NCI-H2081 treated with DMSO at 0.1 percent for 48 hours (cell line): ENCODE measurements at places on chromosomes 1 and 21.

GRCh38 chr21:34846601-34847112 lies 177.9 kb downstream of the CLIC6 start:
- DNase-seq: no peak

GRCh38 chr1:27147842-27148518 lies 6.9 kb downstream of the SLC9A1 start:
- no peak for DNase-seq

DNA sequence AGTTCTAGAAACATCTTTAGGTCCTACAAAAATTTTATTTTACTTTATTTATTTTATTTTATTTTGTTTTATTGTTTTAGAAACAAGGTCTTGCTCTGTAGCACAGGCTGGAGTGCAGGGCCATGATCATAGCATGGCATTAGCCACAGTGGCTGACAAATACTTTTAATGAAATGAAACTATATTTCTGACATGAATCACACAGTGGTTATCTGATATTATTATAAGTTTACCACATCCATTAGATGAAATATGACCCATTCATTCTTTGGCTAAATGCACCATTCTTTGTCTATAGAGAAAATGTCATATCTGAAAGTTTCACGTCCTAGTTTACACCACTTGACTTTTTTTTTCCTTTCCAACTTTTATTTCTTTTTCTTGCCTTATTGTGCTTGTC lies 613.4 kb upstream of the ADAMTS5 start:
- no peak for DNase-seq

GRCh38 chr1:176559878-176560277 lies 96.9 kb downstream of the PAPPA2 start:
- no peak for DNase-seq

DNA sequence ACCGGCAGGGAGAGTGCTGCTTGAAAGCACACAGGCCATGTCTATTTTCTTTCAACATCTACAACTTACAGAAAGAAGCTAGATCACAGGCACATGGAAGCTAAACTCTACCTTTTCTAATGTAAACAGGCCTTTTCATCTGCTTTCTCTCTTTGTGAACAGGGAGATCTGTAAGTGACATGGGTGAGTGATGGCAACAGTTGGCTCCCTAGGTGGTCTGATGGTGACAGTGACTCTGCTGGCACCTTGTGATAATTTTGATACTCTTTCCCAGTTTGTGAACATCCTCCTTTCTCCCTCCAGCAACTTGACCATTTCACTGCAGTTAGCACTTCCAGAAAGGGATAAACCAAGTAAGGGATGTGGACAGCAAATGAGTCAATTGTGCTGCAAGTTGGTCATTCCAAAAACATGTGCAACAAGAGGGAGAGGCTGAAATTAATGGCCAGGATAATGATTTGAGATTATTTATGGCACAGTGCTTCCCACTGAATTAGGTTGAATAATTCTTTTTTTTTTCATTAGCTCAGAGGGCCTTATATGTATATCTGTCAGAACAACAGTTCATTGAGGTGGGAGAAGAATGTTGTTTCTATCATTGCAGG lies 89.5 kb downstream of the XCL2 start:
- no peak for DNase-seq

- no peak for DNase-seq
Observed at GRCh38 chr1:174448531-174448883, 743 bp downstream of the GPR52 start.

GRCh38 chr1:176325664-176326063 lies 118.6 kb upstream of the COP1 start:
- no peak for DNase-seq

DNA sequence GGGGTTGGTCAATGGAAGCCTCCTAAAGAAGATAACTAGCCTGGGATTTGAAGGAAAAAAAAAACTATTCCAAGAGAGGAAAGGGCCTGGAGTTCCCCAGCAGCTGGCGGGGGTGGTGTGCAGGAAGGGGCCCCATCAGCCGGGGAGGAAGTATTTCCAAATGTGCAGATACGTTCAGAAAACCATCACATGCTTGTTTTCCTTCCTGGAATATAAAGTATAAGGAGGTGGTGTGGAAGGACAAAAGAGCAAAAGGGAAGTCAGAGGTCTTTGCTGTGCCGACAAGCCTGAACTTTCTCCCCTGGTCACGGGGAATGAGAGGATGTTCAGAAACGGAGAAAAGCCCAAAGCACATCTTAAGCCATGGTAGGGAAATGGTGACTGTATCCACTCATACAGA lies 72.0 kb upstream of the BACE2 start:
- DNase-seq: no peak

DNA sequence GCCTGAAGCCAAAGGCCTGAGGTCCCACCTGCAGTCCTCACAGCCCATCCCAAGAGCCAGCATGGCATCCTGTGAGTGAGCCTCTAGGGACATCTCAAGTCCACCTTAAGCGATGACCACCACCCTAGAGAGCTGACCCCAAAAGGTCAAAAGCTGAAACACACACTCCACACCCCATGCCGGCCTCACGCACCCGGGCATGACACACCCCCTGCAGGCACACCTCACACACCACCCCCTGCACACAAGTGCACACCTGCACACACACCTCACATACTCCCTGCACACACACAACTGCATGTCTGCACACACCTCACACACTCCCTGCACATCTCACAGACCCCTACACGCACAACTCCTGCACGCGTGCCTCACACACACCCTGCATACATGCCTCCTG lies 118.7 kb downstream of the NPHP4 start:
- DNase-seq: no peak

DNA sequence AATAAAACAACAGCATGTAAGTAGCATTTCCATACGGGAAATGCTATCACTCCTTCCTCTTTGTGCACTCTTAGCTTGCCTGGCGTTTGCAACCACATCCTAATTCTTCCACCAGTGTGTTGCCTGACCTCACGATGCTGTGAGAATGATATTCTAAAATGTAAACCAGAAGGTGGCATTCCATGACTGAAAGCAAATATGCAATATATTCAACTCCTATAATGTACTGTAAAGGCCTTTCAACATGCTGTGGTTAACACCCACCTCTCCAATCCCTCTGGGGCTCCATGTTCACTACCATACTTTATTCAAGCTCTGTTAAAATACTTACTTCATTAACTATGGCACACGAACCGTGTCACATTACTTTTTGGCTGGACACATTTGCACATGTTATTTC lies 420.6 kb upstream of the DEPDC1 start:
- no peak for DNase-seq

DNA sequence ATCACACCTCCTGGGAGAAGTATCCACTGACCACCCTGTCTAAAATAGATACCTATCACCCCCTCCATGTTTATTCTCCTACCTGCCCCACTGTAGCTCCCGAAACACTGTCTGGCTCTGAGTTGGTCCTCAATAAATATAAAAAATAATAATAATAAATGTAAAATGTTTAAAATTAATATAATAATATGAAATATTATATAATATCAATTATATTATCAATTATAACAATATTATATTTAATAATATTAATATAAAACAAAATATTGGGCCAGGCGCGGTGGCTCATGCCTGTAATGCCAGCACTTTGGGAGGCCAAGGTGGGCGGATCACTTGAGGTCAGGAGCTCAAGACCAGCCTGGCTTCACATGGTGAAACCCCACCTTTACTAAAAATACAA lies 52.3 kb upstream of the TIAM1 start:
- no peak for DNase-seq

DNA sequence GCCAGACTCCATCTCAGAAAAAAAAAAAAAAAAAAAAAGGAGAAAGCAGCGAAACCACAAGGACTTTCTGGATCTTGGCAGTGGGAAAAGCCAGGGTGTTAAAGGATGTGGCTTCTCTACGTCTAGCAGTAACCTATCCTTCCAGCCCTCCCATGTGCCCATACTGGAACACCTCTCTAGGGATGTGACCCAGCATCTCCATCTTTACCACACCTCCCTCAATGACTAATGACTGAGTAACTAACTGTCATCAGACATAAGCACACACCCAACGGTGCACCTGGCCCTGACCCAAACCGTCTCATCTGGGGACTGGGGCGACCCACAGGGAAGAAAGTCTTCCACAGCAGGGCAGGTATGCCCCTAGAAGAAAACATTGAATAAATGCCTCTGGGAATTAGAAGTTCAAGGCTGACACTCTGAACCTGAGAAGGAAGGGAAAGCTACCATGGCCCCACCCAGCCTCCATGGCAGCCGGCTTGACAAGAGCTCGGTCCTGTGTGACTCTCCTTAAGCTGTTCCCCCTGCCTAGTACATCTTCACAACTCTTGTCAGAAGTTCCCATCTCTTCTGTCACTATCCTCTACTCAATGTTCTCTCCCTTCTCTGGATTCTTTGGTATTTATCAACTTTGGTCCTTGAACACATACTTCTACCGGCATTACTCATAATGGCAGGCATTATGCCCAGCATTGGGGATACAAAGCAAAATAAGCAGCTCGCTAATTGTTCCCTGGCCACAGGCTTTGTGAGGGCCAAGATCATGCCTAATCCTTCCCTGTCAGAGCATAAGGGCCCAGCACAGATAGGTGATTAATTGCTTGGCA lies 14.8 kb upstream of the PAQR6 start:
- DNase-seq: no peak

- DNase-seq: no peak
Observed at GRCh38 chr1:248861616-248862015, 2.7 kb upstream of the ZNF692 start.

DNA sequence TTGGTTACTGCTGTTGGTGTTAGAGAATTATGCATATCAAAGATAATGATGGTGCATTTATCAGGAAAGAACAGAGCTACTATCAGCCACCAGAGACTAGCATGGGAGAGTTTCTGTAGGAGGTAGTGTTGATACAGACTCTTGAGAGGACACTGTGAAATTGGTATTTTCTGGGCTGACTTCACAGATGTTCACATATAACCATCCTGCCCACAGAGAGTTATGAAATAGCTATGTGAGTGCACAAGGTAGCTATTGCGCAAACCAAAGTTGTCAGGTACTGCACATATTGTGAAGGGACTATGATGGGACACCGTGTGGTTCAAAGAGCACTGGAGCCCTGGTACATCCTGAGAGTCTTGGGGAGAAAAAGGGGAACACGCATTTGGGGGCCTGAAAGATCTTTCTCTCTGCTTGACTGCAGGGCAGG lies 1.4 kb upstream of the TLCD4 start:
- DNase-seq: no peak

DNA sequence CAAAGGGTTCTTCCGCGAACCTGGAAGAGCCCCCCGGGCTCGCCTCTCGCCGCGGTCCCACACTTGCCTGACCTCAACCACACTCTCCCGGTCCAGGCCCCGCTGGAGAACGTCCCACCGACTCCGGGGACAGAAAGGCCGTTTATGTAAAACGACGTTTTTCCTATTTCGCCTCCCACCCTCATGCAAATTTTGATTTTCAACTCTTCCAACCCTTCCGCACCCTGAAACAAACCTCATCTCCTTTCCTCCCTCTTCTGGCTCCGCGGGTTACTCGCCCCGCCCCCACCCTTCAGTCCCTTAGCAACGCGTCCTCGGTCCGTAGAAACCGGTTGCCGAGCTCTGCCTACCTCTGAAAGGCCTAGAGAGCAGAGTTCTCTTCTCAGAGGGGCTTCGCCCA lies at the start of gene C1orf141:
Gene C1orf141 (minus strand): TSS at position 276 of the 400 bp plus-strand sequence. CDS start 7,730 bp downstream, outside the sequence.
- no peak for DNase-seq

- no peak for DNase-seq
Observed at GRCh38 chr1:45326627-45327623, at the start of gene HPDL. Gene HPDL (plus strand): TSS chr1:45326895. CDS start chr1:45327149, 254 bp downstream.

- no peak for DNase-seq
Observed at GRCh38 chr1:64155278-64155677, 48.1 kb upstream of the UBE2U start.

GRCh38 chr1:160707236-160708064 lies 4.2 kb downstream of the CD48 start:
- no peak for DNase-seq

DNA sequence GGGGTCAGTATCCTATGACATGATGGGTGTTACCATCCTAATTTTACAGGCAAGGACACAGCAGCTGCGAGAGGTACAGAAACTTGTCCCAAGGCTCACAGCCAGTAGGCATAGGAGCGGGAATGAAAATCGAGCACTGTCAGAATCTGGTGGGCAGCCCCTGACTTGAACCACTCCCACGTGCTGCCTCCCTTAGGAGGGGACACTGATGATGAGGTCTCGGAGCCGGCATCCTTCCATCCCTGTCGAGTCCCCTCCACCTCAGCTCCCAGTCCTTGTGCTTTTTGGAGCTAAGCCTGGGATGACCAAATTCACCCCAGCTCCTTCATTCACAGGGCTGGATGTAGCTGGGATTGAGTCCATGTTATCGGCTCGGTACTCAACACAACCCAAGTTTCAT lies 49.0 kb downstream of the B3GALT5 start:
- no peak for DNase-seq

DNA sequence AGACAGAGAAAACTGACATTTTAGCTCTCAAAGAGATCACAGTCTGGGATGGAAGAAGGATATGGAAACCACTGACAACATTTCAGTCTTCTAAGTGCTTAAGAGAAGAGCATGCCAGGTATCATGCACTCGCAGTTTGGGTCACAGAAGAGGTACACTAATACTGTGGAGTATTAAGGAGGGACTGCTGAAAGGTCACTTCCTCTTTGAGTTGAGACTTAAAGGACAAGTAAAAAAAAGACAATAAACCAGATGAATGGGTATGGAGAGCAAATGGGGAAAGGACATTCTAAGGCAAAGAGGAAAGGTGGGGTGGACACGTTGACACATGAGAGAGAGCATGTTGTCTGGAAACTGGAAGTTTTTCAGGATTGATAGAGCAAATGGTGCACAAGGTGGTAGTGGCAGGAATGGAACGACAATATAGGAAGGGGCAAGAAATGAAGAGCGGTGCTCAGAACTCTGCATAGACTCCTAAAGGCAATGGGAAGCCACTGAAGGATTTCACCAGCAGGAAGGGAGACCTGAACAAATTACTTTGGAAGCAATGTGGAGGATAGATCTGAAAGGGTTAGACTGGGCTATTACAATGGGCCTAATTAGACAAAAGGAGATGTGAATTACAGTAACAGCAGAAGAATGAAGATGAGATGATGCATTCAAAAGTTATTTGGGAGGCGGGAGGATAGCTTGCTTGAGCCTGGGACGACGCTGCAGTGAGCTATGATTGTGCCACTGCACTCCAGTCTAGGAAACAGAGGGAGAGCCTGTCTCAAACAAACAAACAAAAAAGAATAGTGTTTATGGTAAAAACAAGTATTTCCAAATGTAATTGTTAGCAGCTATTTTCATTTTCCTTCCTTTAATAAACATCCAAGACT lies 11.1 kb downstream of the DIPK1A start:
- DNase-seq: no peak

DNA sequence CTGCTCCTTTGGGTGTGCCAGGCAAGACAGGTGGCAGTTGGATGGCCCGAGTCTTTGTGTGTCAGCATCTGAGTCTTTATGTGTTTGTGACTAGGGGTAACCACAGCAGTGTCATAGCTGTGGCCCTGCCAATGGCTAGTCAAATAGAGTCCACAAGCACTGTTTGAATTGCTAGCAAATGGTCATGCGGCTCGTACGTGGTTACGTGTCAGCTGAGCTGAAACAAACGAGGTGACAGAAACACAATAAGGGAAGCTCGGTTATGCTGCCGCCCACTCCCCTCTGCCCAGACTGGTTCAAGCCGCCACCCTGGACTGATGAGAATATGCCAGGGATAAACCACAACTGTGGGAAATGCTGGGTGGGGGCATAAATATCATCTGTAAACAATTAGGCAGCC lies 174.3 kb upstream of the LMO4 start:
- no peak for DNase-seq

- DNase-seq: no peak
Observed at GRCh38 chr1:89973471-89974127, 21.3 kb upstream of the ZNF326 start.
